Anterior cingulate cortex (tissue), 58 donors: ENCODE measurements at places on chromosomes 11 and 22.

DNA sequence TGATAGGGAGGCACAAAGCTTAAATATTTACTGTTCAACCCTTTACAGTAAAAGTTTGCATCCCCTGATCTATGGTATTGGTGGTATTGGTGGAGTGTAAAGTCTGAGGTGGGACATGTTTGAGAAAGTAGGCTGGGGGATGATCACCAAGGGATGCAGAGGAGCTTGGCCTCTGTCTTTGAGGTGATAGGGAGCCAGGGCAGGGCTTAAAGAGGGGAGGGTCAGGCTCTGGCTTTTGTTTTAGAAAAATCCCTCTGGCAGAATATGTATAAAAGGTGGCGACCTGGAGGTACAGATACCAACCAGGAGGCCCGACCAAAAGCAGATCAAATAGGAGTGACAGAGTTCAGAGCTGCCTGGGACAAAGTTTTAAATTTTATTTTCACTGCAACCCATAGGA lies 59.0 kb downstream of the SWAP70 start:
- no peak for DNase-seq

DNA sequence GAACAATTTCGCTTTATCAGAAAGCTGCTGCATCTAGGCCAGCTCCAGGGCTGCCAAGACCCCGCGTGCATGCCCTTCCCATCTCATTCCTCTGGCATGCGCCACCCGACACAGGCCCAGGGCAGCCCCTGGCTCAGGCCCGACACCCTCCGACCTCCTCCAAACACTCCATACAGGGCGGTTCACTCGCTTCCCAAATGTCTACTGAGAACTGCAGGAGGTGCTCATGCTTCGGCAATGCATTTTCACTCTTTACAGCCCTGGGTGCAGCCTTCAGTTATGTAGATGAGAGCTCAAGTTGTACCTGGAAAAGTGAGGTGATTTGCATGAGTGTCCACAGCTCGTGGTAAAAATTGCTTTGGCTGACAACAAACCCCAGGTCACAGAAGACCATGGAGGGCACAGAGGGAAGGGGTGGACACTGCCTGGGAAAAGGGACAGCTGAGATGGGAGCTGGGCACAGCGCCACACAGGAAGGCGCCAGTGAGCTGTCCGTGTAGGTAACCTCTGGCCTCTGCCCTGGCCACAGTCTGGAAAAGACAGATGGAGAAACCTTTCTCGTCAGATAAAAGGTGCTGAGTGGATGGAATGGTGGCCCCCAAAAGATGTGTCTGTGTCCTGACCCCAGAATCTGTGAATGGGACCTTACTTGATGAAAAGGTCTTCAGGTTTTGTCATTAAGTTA lies 1351.9 kb downstream of the BRD1 start:
- DNase-seq, result no peak

- DNase-seq, result no peak
Measured at GRCh38 chr22:44245438-44245837, 64.7 kb downstream of the PARVG start.

DNA sequence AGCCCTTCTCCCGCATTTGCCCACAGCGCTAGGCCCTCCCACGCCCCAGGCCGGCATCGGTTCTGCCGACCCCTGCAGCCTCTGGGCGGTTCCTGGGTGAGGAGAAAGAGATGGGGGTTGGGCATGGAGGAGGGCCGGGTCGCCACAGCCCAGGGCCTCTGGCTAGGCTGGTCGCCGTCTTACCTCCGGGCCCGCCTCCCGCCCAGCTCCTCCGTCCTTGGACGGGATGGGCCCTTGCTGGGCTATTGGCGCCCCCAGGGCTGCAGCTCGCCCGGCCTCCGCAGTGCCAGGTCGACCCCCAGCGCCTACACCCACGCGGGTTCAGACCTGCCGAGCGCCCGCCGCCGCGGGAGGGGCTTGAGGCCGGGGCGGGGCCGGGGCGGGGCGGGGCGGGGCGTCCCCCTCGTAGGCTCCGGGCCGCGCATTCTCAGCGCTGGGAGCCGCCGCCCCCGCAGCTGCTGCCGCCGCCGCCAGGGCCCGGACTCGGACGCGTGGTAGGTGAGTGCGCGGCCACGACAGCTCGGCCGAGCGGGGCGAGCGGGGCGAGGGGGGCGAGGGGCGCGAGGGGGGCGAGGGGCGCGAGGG lies at the start of gene CD151:
CD151 (plus strand) TSS at position 424 of the 585 bp plus-strand sequence. CDS start 3,118 bp downstream, outside the sequence.
- no peak for DNase-seq

GRCh38 chr11:97610854-97611253 lies 1221.0 kb downstream of the JRKL start:
- DNase-seq, result no peak

GRCh38 chr11:2249189-2249916 lies 21.0 kb downstream of the ASCL2 start:
- DNase-seq, result no peak

GRCh38 chr11:90803366-90803765 lies 580.5 kb upstream of the CHORDC1 start:
- no peak for DNase-seq

DNA sequence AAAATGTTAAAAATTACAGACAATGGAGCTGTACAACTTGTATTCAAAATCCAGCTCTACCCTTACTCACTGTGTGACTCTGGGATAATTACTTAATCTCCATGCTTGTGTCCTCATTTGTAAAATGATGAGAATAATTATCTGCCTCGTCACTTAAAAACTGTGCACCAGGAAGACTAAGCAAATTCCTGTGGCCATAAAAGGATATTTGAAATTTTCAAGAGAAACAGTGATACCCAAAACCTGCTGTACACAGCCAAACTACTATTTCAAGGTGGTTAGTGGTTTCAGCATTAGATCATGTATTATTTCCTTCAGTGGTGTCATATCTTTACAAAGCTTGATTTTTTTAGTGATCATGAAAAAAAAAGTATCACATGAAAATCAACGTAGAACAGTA lies 136.9 kb downstream of the METTL15 start:
- DNase-seq, result no peak

- DNase-seq, result no peak
Measured at GRCh38 chr11:86447763-86448480, 73.2 kb downstream of the CCDC81 start.

DNA sequence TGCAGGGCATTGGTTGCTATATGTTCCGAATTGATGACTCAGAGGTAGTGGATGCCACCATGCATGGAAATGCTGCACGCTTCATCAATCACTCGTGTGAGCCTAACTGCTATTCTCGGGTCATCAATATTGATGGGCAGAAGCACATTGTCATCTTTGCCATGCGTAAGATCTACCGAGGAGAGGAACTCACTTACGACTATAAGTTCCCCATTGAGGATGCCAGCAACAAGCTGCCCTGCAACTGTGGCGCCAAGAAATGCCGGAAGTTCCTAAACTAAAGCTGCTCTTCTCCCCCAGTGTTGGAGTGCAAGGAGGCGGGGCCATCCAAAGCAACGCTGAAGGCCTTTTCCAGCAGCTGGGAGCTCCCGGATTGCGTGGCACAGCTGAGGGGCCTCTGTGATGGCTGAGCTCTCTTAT lies 5.4 kb upstream of the TTC36 start:
- no peak for DNase-seq

DNA sequence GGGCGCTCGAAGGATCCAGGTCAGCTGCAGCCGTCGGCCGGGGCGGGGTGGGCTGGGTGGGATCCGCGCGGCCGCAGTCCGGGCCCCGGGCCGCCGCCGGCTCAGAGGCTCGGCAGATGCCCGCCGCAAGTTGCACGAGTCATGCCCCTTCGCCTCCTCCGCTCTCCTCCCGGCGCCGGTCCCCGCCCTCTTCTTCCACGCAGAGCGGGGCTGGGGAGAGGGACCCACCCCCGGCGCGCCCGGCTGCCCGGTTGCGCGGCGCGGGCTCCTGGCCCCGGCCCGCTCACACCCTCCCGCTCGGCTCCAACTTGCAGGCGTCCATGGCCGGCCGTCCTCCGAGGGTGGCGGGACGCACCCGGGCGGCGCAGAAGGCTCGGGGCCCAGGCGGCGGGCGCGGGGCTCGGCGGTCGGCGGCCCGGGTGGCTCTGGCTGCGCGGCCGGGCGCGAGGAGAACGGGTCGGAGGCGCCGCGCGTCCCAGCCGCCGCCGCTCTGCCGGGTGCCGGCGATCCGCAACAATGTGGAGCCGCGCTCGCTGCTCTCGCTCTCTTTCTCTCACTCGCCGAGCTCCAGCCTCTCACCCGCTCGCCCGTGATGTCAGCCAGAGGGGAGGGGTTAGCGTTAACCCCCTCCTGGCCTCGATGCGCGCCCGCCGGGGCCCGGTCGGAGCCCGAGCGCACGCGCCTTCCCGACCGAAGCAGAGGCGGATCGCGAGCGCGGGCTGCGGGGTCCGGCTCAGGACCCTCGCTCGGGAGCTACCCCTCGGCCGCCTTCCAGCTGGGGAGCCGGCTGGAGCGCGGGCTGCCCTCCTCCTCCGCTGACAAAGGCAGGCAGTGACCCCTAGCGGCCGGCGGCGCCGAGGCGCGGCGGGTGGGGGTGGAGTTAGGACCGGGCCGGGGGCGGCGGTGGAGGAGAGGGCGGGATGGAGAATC lies at the start of gene NECTIN1:
NECTIN1 (minus strand) TSS at position 550 of the 930 bp plus-strand sequence. CDS start 647 bp downstream, outside the sequence.
- DNase-seq, result peak; percentile 90

GRCh38 chr11:103800406-103801114 lies 235.9 kb upstream of the DDI1 start:
- DNase-seq, result no peak

GRCh38 chr11:6404342-6405051 lies 14.2 kb downstream of the SMPD1 start:
- peak; percentile 62 for DNase-seq

GRCh38 chr11:117824571-117825537 lies at the start of gene FXYD2:
FXYD2 (minus strand) TSS chr11:117824744; CDS start chr11:117824678, 66 bp downstream.
- no peak for DNase-seq

DNA sequence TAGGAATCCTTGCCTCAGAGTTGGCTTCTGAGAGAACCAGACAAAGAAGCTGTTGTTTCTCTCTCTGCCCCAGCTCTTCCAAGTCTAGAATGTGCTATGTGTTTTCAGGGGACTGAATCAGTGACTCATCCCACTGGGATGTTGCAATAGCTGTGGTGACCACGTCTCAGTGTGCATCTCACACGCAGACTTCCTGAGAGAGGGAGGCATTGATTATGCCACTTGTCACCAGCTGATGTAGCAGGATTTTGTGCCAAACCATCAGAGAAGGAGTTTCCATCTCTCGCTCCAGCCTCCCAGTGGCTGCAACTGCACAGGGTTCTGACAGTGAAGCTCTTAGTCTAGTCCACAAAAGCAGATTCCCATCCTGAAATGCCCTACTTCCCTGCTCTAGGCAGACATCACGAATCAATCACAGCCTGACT lies 455.8 kb downstream of the MIAT start:
- DNase-seq, result peak; percentile 68

DNA sequence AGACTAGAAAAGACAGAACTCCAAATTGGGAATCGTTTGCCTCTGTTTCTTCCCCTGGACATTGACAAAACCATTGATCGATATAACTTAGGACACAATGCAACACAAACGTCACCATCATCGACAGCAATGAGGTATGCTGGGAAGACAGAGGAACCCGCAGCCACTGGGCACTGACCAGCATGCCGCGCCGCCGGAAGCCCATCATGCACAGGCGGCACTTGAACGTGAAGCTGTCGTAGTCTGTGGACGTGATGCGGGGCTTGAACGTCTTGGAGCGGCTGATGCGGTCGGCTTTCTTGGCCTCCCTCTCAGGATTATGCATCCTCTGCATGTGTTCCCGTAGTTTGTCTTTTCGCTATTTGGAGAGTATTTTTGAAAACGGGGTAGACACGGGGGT lies 23.0 kb upstream of the NFRKB start:
- DNase-seq, result no peak

- no peak for DNase-seq
Measured at GRCh38 chr11:2743427-2744110, 43.8 kb upstream of the KCNQ1OT1 start.

- no peak for DNase-seq
Measured at GRCh38 chr11:79439886-79440570, 802 bp downstream of the TENM4 start.

DNA sequence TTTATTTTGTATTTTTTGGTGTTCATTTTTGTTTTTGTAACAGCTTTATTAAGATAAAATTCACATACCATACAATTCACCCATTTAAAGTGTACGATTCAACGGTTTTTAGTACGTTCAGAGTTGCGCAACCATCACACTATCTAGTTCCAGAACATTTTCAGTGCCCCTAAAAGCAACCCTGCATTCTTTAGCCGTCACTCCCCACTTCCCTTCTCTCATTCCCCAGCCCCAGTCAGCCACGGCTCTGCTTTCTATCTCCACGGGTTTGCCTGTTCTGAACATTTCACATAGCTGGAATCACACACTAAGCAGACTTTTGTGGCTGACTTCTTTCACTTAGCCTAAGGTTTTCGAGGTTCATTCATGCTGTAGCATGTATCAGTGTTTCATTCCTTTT lies 9.6 kb upstream of the KCNQ1OT1 start:
- no peak for DNase-seq

DNA sequence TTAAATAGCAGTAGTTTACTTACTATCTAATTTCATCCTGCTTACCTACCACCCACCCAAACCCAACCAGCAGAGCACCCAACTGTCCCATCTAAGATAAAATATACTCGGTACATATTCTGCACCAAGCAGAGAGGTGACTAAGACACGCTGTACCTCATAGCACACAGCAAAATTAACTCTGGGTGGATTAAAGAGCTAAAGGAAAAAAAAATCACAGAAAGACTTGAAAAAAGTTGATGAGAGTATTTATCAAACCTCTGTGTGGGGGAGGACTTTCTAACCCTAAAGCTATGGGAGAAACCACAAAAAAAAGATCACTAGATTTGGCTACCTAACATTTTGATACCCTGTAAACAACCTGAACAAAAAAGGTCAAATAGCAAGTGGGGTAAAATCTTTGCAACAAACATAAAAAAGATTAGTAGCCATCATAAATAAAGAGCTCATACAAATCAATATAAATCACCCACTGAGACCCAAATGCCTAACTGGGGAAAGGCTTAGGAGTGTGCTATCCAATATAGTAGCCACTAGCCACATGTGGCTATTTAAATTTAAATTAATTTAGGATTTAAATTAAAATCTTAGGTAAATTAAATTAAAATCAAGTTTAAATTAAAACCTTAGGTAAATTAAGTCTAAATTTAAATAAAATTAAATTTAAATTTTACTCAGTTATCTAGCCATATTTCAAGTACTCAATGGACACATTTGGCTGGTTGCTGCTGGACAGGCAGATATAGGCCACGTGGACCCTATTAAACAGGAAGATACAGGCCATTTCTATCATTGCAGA lies 25.6 kb upstream of the CD5 start:
- no peak for DNase-seq

DNA sequence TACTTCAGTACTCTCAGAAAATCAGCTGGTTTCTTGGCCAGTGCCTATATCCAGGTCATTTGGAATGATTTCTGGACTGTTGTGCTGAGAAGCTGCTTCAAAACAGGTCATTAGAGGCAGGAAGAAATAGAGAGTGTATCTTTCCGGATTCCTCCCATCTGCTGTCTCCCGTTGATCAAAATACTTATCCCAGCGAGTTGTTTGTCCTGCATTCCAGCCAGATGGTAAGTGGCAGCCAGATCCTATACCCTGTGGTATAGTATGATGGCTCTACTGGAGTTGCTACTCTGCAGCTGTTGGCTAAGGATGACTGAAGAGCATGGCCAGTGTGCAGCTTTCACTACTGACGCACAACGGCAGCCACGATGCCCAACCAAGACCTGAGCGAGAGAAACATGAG lies 560.9 kb upstream of the ANO5 start:
- no peak for DNase-seq

- no peak for DNase-seq
Measured at GRCh38 chr11:255176-255575, 18.4 kb downstream of the PSMD13 start.
